Hippocampal formation (tissue), 2 donors: ENCODE measurements at places on chromosomes 12 and 14.

- DNase-seq = no peak
Measured at GRCh38 chr12:90407841-90408240, 547.1 kb downstream of the CCER1 start.

DNA sequence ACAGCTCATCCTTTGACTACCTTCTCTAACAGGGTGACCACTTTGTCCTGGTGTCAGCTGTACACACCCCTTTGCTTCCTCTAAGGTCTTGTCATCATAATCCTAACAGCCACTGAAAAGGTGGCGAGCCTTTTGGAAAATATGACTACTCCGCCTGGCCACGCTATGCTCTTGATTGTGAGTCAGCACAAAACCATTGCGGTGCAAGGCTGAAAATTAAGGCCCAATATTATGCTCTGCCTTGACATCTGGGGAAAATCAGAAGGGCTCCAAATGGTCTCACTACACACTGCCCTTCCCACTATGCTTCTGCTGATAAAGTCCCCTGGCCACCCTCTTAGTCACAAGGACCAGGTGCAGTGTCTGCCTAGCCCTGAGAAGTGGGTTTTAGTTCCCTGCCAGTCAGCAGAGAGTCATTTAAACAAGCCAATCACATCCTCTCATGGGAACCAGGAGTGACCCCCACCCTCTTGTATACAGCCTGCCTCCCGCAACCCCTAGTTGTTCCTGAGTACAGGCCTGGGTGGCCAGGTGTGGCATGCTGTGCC, 34.3 kb downstream of the FGD6 start:
- DNase-seq = no peak

DNA sequence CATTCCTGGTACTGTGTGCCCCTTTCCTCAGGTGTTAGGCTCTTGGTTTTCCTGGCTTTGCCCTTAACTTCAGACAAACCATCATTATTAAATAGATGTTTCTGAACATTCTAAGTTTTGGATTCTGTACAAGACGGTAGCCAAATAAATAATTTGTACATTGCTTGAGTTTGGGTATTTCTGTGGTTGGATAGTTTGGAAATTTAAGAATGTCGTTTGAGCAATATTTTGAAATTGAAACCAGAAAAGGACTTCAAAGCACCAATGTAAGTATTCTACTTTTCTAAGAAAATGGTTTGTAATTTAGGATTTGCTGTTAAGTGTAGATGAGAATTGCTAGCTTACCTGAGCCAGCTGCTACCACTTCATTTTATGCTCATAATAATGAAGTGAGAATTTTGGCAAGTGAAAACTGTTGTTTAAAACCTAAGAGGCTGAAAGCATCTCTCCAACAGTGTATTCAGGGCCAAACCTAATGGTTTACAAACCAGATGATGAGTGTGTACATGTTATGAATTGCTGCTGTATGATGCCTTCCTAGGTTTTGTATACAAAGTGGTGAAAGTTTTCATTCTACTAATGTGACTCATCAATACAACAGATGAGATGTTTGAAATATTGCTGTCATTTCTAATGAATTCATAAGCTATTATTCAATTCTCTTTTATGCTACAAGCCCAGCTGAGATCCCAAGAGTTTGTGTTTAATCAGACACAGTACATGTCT, 181.5 kb upstream of the PRKD1 start:
- DNase-seq = no peak

- no peak for DNase-seq
Measured at GRCh38 chr14:96824283-96824682, 27.1 kb downstream of the VRK1 start.

DNA sequence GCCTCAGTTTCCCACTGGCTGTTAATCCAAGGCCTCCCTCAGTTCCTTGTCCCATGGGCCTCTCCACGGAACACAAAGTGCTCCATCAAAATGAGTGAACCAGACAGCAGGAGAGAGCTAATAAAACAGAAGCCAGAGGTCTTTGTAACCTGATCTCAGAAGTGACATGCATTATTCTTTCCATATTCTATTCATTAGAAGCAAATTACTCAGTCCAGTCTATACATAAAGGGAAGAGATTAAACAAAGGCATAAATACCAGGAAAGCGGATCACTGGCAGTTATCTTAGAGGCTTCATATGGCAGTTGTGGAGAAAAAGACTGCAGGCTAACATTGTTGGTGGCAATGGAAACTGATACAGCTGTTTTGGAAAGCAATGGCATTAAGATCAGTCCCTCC, 170.6 kb upstream of the GARIN6 start:
- no peak for DNase-seq

DNA sequence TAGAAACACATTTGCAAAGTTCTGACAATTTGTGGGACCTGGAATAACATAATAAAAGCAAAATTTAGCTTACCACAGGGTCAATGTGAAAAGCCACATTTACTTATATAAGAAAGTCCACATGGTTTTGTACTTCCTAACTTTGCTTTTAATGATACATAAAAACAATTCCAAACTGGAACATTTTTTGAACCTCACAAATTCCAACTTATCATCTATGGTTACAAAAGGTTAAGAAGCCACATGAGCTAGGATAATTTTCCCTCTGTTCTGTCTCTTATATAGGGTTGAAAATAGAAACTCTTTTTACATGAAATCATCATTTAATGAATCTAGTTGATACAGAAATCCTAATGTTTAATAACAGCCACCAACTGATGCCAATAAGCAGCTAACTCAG, 8.9 kb upstream of the RERG start:
- DNase-seq = no peak

- no peak for DNase-seq
Measured at GRCh38 chr12:79023784-79024183, 159.2 kb downstream of the SYT1 start.

DNA sequence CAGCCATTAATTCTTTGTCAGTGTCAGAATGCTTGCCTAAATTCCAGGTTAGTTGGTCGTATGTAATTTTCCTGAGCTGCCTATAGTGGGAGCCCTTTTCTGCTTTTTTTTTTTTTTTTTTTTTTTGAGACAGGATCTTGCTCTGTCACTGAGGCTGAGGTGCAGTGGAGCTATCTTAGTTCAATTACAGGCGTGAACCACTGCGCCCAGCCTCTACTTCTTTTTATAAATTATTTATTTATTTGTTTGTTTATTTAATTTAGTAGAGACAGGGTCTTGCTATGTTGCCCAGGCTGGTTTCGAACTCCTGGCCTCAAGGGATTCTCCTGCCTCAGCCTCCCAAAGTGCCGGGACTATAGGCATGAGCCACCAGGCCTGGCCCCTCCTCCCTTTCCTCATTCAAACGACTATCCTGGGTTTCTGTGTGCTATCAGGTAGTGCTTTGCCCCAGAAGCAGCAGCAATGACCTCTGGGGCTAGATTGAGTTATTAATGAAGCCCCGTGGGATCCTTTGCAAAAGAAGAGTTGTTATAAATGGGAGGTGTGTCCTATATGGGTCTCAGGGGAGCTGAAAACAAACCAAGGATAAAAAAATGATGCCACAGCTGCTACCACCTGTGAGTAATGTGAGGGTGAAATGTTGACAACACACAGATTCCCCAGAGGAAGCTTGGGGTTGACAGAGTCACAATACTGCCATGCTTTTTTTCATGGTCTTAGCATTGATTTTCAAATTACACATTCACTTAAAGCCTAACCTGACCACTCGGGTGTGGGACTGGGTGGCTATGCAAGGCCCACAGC, 34.6 kb upstream of the NFKBIA start:
- DNase-seq = no peak

DNA sequence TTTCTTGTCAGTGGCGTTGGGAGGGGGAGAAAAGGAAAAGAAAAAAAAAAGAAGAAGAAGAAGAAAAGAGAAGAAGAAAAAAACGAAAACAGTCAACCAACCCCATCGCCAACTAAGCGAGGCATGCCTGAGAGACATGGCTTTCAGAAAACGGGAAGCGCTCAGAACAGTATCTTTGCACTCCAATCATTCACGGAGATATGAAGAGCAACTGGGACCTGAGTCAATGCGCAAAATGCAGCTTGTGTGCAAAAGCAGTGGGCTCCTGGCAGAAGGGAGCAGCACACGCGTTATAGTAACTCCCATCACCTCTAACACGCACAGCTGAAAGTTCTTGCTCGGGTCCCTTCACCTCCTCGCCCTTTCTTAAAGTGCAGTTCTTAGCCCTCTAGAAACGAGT, 1.9 kb downstream of the ASCL1 start:
- no peak for DNase-seq

DNA sequence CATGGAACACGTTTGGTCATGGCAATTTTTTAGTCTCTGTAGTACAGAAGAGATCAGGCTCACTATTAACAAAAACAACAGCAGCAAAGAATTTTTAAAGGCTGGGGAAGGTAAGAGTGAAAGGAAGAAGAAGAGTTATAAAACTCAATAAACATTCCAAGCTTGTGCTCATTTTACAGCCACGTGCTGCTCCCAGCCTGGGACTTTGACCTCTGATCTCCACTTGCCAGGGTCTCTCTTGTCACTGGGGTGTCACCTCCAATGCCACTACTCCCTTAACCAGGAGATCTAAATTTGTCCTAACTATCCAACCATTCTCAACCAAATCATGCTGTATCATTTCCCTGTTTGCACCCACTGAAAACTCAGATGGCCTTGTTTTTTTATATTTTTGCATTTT, 605.1 kb downstream of the VRK1 start:
- DNase-seq = no peak

DNA sequence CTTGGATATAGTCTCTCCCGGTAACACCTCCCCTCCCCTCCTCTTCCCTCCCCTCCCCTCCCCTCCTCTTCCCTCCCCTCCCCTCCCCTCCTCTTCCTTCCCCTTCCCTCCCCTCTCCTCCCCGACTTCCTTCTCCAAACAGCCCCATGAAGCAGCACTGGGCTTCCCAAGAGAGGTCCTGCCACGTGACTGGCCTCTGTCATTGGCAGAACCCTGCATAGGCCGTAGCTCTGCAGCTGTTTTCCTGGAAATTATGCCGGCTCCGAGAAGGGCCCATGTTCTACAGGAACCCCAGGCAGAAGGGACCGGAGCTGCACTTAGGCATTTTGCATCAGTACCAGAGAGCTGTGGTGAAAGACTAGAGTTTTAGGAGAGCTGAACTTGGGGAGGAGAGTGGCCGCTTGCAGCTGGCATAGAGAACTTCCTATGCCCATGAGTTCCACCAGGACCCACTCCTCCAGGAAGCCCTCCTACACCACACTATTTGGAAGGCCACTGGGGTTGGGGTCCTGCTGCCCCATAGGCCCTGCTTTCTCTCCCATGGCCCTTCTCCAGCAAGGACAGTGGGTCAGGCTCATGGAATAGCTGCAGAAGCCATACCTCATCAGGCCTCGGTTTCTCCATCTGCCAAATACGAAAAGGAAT, 5.1 kb upstream of the TNFAIP2 start:
- DNase-seq = peak; percentile 27

DNA sequence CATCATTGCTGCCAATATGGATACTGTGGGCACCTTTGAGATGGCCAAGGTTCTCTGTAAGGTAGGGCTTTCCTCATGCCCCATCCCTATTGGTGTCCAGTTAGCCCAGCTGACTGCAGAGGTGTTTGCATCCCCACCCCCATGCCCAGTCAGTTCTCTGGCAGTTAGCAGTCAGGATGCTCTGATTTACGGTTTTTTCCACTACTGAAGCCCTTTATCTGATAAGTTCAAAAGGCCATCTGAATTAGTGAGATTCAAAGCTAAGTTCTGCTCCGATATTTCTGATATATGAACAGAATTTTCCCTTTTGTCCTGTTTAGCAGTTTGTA, 773 bp downstream of the GMPR2 start:
- no peak for DNase-seq

- DNase-seq = no peak
Measured at GRCh38 chr12:54428050-54429013, 9.3 kb upstream of the ITGA5 start.

- peak; percentile 74 for DNase-seq
Measured at GRCh38 chr12:50764286-50765094, 589 bp downstream of the ATF1 start.

- no peak for DNase-seq
Measured at GRCh38 chr12:84913129-84913515, 523 bp upstream of the SLC6A15 start.

DNA sequence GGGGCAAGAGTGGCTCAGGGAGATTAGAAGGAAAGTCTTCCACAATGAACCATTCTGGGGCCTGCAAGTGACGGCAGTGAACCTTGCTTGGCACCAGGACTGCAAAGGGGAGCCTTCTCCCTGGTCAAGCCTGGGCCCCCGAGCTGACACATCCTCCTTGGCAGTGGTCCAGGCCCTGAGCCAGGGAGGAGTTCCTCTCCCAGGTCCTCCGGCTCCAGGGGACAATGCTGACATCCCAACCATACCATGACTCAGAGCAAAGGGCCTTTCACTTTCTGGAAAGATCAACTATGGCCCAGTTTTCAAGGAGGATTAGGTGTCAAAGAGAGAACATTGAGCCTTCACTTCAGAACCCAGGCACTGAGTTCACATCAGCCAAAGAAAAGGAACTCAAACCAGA, 756.5 kb upstream of the TBX3 start:
- DNase-seq = no peak

GRCh38 chr12:105864901-105865300, 273.9 kb downstream of the NUAK1 start:
- no peak for DNase-seq

- no peak for DNase-seq
Measured at GRCh38 chr12:78746001-78746400, 118.6 kb upstream of the SYT1 start.

DNA sequence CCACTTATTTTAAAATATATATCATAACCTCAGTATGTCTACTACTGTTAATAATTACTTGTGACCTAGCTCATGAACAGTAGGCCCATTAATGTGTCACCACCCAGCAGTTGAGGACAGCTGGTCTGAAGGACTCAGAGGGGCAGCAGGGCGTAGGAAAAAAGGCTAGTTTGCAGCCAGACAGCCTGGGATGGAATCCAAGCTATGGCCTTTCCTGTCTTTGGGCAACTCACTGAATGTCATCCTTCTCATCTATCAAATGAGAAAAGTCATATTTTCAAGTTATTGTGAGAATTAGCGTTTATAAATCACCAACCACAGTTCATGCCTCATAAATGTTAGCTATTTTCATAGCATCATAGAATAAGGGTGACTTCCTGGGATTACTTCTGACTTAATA, 12.3 kb downstream of the DENND5B start:
- peak; percentile 35 for DNase-seq

DNA sequence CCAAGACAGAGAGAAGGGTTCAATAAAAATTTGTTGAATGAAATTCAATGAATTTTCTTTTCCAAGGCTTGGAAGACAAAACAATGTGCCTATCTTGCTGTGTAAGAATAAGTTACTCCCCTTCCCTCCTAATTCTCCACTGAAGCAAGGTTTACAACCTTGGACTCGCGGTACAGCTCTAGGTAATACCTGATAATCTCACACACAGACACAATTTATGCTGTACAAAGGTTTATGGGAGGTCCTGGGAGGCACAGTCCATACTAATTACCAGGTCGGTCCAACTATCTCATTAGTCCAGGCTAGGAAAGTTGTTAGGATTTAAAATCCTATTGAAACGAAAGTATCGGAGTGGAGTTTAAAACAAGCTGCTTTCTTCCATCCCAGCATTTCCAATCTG, 42.6 kb downstream of the NELL2 start:
- DNase-seq = no peak
